ENCODE measurements at places on chromosomes 13 and 19.

GRCh38 chr19:15331419-15332310 is 674 bp downstream of the BRD4 start:
- peak; percentile 70 for DNase-seq

- DNase-seq: no peak
Measured at GRCh38 chr19:46351241-46352041, 4.6 kb downstream of the PPP5C start.

- DNase-seq: no peak
Measured at GRCh38 chr19:9941231-9941630, 4.9 kb upstream of the OLFM2 start.

DNA sequence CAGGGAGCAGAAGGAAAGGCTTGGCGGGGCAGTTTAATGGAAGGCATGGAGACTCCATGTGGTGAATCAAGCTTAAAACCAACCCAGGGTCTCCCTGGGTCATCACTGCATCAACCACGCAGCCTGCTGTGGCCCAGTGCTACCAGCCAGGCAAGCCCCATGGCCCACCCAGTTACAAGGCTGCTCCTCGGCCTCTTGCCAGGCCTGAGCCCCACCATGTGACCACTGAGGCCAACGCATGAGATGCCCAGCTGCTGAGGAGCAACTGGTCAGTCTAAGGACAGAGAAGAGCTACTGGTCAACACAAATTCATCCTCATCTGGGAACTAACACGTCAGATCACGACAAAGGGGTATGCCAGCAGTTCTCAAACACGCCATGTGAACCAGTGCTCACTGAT is 15.4 kb upstream of the KPTN start:
- no peak for DNase-seq

DNA sequence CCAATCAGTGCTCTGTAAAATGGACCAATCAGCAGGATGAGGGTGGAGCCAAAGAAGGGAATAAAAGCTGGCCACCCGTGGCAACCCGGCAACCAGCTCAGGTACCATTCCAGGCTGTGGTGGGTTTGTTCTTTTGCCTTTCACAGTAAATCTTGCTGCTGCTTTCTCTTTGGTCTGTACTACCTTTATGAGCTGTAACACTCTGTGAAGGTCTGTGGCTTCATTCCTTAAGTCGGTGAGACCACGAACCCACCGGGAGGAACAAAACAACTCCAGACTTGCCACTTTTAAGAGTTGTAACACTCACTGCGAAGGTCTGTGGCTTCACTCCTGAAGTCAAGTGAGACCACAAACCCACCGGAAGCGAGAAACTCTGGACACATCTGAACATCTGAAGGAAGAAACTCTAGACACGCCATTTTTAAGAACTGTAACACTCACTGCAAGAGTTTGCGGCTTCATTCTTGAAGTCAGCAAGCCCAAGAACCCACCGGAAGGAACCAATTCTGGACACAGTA is 16.5 kb upstream of the SPACA6 start:
- DNase-seq: peak; percentile 36

DNA sequence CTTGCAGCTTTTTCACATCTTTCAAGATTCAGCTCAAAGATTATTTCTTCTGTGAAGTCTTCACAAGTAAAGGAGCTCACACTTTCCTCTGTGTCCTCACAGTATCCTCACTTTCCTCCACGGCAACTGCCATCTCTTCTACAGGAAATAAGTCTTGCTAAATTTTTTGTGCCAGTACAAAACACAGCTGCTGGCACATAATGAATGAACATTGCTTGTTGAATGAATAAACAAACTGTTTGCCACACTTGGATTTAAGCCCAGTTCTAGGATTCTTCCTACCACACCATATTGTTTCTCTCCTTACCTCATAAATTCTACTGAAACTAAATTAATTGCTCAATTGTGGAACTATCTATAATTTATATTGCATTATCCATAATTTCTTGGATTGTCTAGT is 59.5 kb downstream of the RAP2A start:
- DNase-seq: no peak

DNA sequence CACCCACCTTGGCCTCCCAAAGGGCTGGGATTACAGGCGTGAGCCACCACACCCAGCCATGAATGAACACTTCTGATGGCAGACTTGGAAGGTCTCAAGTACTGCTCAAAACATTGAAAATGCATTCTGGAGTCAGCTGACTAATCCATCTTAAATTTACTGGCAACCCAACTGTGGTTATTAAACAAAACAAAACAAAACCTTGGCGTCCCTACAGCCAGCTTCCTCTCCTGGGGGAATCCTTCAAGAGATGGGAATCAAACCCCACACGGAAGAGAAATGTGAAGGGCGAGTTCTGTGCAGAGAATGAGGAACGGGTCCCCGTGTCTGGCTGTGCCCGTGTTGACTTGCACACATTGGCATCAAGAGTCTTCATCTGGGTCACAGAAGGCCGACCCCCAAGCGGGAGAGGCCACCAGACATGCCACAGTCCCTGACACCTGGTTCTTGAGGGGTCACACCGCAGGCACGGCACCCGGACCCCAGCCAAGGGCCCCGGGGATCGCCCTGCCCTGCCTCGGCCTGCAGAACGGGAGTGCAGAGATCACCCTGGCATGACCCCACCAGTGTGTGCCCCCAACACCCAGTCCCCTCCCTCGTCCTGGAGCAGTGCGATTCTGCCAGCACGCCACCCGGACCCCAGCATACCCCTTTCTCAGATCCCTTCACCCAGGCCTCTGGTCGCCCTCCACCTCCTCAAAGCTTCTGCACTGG is 3.2 kb downstream of the MAP2K2 start:
- no peak for DNase-seq

DNA sequence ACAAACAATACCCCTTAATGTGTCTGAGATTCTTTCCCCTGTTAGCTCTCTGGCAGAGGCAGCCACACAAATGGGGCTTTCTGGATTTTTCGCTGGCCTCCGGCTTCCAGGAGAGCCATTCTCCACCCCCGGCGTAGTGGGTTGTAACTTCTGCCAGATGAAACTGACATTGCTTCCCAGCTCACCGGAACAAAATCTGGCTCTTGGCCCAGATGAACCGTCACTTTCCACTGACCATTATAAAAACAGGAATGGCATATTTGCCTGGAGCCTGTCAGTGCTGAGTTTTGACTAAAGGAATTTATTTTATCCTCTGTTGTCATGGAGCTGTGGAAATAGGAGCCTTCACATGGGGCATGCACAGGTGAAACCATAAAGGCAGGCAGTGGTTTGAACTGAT is 120.6 kb upstream of the GPR12 start:
- DNase-seq: no peak

- peak; percentile 16 for DNase-seq
Measured at GRCh38 chr19:18675779-18676178, 7.7 kb upstream of the CRTC1 start.

GRCh38 chr13:111494641-111495040 is 174.2 kb downstream of the TEX29 start:
- DNase-seq: no peak

GRCh38 chr19:30682999-30683536 is 310.9 kb downstream of the ZNF536 start:
- peak; percentile 27 for DNase-seq

GRCh38 chr13:103203735-103204330 is 137.6 kb upstream of the SLC10A2 start:
- no peak for DNase-seq

DNA sequence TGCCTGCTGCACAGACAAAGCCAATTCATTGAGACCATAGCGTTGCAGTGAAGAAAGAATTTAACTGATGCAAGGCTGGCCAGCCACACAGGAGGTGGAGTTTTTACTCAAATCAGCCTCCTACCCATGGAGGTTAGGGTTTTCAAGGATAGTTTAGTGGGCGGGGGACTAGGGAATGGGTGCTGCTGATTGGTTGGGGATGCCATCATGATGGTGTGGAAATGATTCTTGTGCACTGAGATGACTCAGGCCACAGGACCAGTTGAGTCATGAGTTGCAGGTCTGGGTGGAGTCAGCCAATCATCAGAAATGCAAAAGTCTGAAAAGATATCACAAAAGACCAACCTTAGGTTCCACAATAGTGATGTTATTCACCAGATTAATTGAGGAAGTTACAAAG is 359.6 kb downstream of the FOXO1 start:
- no peak for DNase-seq

- no peak for DNase-seq
Measured at GRCh38 chr19:2659856-2660432, 42.5 kb downstream of the GNG7 start.

DNA sequence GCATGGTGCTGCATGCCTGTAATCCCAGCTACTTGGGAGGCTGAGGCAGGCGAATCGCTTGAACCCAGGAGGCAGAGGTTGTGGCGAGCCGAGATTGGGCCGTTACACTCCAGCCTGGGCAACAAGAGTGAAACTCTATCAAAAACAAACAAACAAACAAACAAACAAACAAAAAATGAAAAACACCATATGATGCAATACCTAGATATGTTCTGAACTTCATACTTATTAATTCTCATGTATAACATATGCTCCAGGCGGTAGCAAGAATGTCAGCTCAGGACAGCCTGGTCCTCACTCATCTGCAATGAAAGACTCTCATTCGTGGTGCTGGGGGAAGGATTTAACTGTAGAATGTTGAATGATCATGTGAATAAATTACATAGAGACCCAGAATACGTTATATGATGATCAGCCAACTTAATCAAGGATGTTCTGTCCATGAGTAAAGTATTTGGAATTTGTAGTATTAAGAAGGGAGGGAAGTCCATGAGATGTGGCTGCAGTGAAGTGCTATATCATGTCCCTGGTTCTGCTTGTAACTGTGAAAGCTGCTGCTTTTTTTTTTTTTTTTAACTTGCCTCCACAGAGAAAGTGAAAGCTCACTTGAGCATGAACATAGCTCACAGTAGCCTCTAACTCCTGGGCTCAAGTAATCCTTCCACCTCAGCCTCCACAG is 206.8 kb downstream of the UQCRFS1 start:
- DNase-seq: no peak

GRCh38 chr13:96020931-96021330 is 32.3 kb downstream of the UGGT2 start:
- DNase-seq: no peak

GRCh38 chr13:27985600-27985999 is 2.9 kb downstream of the URAD start:
- no peak for DNase-seq

- no peak for DNase-seq
Measured at GRCh38 chr13:23434491-23434890, 989 bp upstream of the SACS start.

DNA sequence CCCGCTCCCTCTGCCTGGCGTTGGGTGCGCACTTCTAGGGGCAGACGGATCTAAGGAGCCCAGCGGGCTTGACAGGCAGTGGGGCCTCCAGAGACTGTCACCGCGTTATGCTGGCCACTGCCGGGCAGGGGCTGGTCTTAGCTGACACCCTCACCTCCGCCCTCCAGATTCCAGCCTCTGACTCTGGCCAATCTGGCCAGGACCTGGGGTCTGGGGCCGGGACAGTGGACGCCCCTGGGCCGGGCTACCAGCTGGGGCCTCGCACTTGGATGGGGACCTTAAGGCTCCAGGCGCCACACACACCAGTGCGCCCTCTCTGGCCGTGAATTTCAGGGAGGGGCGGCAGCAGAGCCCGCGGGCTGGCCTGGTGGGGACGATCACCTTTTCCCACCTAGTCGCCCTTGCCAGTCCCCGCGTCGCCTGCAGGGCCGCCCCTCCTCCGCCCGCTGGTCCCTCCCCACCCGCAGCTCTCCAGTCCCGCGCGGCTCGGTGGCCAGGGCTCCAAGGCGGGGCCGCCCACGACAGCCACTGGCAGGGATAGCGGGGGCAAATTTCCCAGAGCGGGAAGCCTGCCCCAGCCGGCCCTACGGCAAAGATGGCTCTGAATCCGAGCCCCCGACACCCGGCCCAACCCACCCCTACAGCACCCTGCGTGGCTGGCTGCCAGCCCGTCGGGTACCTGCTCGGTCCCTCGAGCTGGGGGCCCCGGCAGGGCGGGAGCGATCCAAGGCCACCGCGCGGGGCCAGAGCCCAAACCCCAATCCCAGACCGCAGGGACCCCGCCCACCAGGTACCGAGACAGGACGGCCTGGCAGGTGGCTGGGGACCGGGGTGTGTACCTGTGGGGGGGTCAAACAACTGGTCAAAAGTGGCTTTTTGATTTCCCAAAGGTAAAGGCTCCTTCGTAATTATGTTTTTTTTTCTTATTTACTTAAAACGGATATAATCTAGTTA is 6.1 kb upstream of the ZNF98 start:
- DNase-seq: no peak

- no peak for DNase-seq
Measured at GRCh38 chr13:34611671-34612070, 330.4 kb upstream of the NBEA start.

GRCh38 chr13:29567411-29567810 is 28.1 kb downstream of the SLC7A1 start:
- DNase-seq: no peak

DNA sequence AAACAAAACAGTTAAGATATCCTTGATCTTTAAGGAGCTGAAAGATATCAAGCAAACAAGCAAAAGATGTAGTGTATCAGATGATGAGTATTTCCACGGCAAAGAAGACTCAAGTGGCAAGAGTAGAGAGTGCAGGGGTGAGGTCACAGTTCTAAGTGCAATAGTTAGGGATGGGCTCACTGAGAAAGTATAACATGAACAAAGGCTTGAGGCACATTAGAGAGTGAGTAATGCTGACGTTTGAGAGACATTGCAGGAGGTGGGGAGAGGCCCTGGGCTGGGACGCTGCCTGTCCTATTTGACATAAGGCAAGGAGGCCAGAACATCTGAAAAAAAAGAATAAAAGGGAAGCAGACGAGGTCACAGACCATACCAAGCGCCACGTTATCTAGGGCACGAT is 1.4 kb downstream of the DUXA start:
- no peak for DNase-seq

- peak; percentile 13 for DNase-seq
Measured at GRCh38 chr19:47100290-47100689, 13.3 kb downstream of the ZC3H4 start.

- no peak for DNase-seq
Measured at GRCh38 chr19:35184884-35185283, 30.3 kb downstream of the FXYD5 start.

- peak; percentile 41 for DNase-seq
Measured at GRCh38 chr13:78137404-78138142, 218.9 kb upstream of the EDNRB start.

- no peak for DNase-seq
Measured at GRCh38 chr19:18736415-18737336, 53.2 kb downstream of the CRTC1 start.

Measured in CD4-positive, alpha-beta T cell treated with Interleukin-4 for 1 hour (primary cell).